Stimulated activated CD8-positive, alpha-beta memory T cell treated with anti-CD3 and anti-CD28 coated beads, Interleukin-4, amount 100 ng/mL, for 24 hours (primary cell): ENCODE measurements at places on chromosomes 6 and 20.

- no peak for DNase-seq
These were observed 280.0 kb downstream of the BMP7 start for GRCh38 chr20:56986476-56986875.

DNA sequence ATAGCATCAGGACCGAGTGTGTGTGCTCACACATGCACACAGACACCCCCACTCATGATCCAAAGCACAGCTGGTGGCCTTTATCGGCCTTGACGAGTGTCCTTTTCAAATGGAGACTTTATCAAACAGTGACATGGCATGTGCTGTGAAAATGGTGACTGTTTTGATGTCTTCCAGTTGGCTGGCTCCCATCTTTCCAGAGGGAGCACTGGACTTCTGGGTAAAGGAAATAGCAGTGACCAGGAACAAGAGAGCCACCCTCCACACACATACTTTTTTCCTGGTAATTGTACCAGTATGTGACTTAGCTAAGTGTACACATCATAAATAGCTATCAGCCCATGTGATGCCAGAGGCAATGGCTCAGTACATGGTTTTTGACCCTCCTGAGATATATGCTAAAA, 52.7 kb downstream of the ZDHHC14 start:
- no peak for DNase-seq

GRCh38 chr6:121399966-121400365, 35.5 kb upstream of the GJA1 start:
- no peak for DNase-seq

- DNase-seq = no peak
These were observed 10.7 kb downstream of the ZNF165 start for GRCh38 chr6:28090917-28091586.

DNA sequence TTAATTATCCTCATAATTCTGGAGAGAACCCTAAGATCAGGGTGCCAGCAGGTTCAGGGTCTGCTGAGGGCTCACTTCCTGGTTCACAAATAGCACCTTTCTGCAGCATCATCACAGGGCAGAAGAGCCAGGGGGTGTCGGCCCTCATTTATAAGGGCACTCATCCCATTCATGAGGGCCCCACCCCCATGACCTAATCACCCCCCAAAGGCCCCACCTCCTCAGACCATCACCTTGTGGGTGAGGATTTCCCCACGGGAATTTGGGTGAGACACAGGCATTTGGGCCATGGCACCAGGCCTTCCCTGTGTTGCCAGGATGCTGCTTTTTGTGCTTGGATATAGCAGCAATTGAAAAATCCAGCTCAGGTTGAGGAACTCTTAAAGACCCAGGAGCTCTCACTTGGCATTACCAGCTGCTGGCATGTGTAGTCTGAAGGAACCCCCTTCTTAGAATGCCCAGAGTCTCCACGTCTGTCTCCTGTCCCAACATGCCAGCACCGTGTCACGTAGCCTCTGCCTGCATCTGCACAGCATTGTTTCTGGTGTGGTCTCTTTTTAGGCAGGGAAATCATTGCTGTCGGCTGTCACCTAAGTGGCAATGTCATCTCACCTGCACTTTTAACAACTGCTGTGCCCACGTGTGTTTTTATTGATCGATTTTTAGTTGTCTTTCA, 71.5 kb downstream of the RPP40 start:
- no peak for DNase-seq

GRCh38 chr6:98477231-98477630, 357.1 kb upstream of the POU3F2 start:
- DNase-seq = no peak

GRCh38 chr6:39493174-39493573, 170.7 kb upstream of the KCNK16 start:
- no peak for DNase-seq

GRCh38 chr6:2990248-2990931, 9.3 kb upstream of the NQO2 start:
- DNase-seq = no peak

DNA sequence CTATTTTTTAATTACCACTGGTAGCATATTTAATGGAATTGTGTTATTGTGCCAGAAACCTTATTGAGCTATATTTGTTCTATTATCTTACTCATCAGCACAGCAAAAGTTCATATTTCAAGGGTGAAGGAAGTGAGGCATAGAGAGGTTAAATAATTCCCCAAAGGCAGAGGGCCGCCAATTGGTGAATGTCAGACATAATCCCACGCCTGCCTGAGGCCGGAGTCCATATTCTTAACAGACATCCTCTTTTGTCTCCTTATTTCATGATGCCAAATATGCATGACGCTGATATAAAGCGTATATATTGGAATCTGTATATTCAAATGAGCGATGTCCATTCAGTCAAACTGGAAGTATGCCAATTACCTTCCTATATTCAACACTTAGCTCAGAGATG, 505.0 kb upstream of the SLC35B3 start:
- no peak for DNase-seq

GRCh38 chr6:39824030-39824926, 32.1 kb downstream of the DAAM2 start:
- DNase-seq = no peak

DNA sequence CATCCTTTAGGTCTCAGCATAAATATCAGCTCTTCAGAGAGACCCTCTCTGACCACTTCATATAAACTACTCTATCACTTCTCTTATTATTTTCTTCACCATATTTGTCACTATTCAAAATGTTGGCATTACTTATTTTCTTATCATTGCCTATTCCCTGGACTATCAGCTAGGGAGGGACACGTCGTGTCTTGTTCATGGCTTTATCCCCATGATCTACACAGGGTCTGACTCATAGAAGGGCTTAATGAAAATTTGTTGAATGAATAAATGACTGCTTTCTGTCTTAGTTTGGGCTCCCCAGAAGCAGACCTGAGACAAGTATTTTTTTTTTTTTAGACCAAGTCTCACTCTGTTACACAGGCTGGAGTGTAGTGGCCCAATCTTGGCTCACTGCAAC, 3.0 kb upstream of the CDK5RAP1 start:
- no peak for DNase-seq

DNA sequence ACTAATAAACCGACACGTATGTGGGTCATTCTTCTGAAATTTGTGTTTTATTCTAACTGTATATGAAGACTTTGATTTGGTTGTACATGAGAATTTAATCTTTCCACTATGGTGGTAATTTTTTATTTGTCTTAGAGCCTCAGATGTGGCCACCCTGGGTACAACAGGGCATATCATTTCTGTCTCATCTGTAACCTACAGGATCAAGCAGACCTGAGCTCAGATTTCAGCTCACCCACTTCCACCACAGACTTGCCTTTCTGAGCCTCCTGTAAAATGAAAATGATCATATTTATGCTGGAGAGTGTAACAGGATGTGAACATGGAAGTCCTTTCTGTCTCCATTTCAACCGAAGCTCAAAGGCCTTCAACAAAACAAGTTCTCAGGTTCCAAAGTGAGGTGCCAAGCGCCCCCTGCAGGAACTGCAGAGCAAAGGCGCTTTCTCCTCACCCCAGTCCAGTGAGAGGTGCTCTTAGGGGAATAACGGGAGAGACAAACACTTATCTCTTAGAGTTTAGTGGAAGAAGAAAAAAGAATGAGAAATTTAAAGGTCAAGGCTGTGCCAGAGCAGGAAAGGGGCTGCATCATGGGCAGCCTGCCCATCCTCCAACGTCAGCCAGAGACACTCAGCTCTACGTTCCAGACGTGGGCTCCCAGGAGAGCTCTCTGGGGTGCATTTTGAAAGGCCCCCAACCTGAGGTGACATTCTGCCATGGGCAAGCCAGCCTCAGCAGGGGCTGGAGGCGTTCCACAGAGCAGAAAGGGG, 23.0 kb upstream of the CD24 start:
- DNase-seq = no peak

DNA sequence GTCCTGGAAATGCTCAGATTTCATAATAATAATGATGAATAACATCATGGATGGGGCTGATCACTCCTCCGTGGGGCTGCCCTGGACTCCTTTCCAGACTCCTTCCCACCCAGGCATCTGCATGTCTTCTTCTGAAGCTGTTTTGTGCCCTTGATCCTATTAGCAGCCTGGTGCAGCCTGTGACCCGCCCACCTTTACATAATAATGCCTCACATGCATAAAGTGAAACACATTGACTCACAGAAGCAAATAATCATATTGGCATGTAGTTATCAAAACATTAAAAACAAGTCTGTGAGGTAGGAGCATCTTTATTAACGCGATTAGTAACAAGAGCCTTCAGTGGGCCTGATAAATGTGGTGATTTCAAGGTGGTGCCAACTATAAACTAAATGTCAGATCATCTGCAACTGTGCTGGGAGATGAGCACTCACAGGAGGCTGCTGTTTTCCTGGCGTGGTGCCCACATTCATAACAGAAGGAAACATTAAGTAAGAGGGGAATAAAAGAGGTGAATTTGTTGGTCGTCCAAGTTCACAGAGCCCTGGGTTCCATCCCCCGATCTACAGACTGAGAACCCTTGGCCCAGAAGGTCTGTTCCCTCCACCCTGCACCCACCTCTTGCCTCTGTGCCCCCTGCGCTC, 344.7 kb downstream of the CDH4 start:
- DNase-seq = no peak
